ENCODE measurements at places on chromosomes 11 and 22.
A peak's percentile ranks its signal among the peaks of the same experiment; 100 is the strongest.

DNA sequence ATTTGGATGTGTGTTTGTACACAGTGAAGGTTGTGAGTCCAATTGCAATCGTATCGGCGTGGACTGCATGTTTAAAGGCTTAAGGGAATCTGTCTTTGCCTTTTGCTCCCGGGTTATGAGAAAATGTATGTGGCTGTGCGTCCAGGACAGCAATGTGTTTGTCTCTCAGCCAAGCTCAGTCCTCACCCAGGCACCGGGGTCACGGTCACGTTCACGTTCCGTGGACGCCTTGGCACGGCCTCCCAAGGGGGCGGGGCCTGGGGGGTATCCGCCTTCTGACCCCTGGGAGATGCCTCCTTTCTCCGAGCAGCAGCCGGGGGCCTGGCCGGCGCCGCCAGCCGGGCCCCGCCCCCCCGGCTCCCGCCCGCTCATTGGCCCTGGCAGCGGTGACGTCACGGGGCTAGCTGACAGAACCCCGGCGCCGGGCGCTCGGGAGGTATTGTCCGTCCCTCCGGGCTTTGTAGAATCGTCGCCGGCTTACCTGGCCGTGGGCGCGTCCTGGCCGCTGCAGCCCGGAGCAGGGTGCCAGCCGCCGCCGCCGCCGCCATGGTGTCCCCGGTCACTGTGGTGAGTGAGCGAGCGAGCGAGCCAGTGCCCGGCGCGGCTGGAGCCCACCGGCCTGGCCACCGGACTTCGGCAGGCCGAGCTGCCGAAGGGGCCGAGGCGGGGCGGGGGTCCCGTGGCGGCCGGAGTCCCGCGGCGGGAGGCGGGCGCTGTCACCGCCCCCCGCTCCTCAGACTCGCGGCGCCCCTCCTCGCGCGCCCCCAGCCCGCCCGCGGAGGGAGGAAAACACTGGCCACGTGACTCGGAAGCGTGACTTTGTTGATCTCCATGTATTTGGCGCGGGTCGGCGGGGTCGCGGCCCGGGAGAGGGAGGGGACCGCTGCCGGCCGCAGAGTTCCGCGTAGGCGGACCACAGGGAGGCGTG is at the start of gene TMEM86A:
Gene TMEM86A, plus strand, starts transcription at position 439 of the 928 bp plus-strand sequence. Its CDS starts 108 bp downstream, at position 547.
- DNase-seq = peak; percentile 82

GRCh38 chr11:77506857-77507256 is 33.0 kb upstream of the PAK1 start:
- no peak for DNase-seq

- no peak for DNase-seq
Observed at GRCh38 chr11:75068559-75068958, 28.1 kb downstream of the OR2AT4 start.

GRCh38 chr11:12811861-12812260 is 137.6 kb downstream of the TEAD1 start:
- DNase-seq = no peak

- no peak for DNase-seq
Observed at GRCh38 chr22:39223091-39223710, 21.6 kb downstream of the PDGFB start.
